ENCODE measurements at places on chromosomes 2 and 18.

DNA sequence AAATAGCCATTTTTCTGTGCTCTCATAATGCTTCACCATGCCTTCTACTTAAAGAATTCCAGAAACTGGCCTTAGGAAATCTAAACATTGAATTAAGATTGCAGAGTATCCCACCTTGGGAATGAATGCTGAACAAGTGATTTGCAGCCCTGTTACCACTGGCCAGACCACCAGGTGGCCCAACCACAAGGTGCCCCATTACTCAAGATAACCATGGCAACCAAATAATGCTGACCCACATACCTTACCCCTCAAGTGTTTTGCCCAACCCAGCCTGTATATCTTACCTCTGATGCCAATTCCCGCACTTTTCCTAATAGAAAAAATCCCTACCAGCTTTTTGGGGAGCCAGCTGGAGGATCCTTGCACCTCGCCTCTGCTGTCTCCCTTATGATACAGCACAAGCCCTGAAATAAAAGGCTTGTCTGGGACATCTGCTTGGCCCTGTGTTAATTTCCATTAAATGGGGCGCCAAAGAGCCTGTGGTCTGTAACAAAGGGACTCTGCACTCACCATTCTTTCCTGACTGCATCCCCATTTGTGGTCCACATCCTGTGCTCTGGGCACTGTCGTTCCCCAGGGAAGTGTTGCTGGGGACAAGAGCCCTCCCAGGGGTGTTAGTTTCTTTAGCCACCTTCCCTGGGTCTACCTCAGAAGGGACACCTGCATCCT, 17.3 kb upstream of the KCNF1 start:
- DNase-seq = no peak

DNA sequence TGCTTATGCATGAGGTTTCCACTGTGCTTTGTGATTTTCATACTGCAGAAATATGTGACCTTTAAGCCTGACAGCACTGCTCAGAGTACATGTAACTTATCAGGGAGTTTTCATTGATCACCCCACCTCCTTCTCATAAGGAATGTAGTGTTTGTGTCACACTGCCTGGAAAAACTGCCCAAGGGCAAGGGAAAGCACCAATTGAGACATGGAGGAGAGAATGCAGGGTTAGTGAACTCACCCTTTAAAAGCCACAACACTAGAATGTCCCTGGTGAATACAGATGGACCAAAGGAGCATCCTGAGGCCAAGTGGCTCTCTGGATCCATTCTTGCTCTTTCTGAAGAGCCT, 147.2 kb upstream of the SPATS2L start:
- no peak for DNase-seq

- no peak for DNase-seq
Measured at GRCh38 chr2:151040039-151040438, 221.6 kb downstream of the RBM43 start.

DNA sequence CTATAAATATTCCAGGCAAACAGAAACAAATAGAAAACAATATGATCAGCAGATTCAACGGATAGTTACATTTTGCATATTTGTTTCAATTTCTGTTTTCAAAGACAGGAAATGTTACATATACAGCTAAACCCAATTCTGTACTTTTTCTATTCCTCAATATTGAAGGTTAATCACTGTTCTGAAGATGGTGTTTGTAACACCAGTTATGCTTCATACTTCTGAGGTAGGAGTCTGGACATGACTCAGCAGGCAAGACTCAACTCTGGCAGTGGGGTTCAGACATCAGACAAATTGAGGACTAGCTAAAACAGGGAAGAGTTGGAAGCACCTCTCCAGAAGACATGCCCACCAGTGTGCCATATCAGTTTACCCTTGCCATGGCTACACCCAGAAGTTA, 16.6 kb downstream of the SERPINB13 start:
- no peak for DNase-seq

DNA sequence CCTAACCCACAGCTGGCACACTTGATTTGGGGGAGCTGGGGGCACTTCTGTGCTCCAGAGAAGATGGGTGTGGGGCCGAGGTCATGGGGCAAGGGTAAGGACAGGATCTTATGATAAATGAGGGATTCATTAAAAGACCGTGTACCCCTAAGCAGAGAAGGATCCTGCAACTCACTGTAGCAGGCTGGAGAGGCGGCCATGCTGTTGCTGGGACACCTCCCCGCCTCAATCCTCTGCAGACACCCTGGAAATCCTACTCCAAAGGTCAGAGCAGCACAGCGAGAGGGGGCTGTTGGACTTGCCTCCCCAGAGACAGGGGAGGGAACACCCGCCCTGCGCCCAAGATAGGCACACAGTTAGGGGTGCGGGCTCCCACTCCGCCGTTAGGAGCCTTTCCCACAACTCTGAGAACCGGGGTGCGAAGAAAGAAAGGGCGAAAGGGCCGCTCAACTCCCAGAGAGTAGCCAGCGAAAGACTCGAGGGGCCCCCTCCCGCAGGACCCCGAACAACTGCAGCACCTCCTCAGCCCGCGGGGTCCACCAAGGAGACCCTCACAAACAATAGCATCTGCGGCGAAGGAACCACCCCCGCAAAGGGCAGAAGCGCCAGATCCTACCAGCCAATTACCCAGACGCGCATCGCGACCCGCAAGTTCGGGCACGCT, 1.4 kb downstream of the PARD6G start:
- DNase-seq = no peak

DNA sequence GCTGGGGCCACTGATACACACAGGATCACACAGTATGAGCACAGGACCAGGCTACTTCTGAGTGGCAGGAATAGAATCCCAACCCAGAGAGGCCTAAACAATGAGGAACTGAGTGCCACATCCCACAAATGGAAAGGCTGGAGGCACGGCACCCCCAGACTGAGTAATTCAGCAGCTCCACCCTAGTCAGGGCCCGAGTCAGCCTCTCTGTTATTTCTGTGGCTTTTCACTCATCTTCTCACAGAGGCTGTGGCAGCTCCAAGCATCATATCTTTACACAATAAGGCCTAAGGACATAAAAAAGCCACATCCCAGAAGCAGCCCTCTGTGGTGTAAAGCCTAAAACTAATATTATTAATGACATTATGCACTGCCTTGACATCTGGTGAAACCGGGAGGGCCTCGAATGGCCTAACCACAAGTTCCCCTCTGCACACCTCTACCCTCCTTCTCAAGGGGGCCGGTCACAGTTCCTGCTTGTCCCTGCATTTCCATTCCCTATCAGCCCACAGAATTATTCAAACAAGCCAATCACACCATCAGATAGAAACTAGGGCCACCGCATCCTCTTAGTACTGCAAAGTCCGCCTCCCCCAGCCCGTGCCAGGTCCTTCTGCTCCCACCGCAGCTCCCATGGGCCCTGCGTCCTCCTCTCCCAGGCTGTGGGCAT, 12.5 kb upstream of the MAL start:
- no peak for DNase-seq

DNA sequence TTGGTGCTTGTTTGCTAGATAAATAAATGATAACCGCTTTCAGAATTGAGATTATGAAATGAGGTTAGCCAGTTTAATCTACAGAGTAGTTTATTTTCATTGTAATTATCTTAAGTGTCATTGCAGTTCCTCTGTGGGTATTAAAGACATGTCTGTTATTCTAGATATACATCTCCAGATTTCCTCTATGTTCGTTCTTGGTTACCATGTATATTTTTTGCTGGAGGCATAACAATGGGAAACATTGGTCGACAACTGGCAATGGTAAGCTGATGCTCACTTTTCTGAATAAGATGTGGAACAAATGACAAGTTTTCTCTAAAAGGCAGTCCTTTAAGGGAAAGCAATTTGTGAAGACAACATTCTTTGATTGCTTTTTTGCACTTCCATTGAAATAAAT, 18.7 kb downstream of the INSIG2 start:
- no peak for DNase-seq

- DNase-seq = no peak
Measured at GRCh38 chr2:122323927-122324326, 568.5 kb downstream of the TSN start.

- no peak for DNase-seq
Measured at GRCh38 chr2:120963997-120964705, 228.5 kb downstream of the GLI2 start.

DNA sequence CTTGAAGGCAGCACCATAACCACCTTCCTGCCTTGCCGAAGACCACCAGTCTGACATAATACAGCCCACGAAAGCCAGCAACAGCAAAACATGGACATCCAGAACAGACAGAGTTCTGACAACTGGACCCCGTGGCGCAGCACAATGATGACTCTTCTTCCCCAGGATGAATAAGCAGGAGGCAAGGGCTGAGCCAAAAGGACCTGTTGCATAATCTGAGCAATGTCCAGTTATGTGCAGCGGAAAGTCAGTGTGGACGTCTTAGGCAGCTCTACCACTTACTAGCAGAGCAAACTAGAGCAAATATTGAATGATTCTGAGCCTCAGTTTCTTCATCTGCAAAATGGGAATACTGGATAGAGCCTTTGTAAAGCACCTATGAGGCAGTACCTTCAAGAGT, 225.1 kb downstream of the ZBTB7C start:
- no peak for DNase-seq

- DNase-seq = no peak
Measured at GRCh38 chr2:21748501-21748900, 624.7 kb downstream of the TDRD15 start.

DNA sequence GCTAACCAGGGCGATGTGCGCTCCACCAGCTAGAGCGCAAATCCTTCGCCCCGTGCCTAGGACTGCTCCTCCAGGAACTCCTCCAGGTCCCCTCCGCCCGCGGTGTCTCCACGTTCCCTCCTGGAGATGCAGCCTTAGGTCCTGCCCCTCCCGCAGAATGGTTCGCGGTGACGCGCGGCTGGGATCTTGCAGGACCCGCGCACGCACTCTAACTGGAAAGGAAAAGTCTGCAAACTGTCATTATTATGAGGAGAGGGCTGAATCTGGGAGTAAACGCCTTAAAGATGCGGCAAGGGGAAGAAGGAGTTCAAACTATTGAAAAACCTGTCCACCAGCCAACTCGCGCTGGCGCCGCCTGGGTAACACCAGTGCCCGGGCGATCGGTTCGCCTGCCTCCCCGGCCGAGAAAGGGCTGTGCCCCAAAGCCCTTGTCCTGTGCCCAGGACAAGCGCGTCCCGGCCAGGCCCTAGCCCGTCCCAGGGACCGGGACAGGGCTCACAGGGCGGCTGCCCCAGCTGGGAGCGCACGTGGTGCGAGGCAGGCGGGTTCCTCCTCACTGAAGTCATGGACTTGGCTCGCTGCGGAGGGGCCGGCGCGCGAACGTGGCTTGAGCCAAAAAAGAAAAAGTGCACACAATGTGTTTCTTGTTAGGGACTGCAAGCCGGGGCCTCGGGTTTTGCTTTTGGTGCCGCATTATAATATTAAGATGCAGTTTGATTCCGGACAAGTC, 5.5 kb upstream of the ID2 start:
- DNase-seq = no peak

GRCh38 chr2:60549238-60549927, 4.1 kb downstream of the BCL11A start:
- peak; percentile 28 for DNase-seq

GRCh38 chr2:164840458-164840929, 1.1 kb downstream of the COBLL1 start:
- DNase-seq = peak; percentile 19

DNA sequence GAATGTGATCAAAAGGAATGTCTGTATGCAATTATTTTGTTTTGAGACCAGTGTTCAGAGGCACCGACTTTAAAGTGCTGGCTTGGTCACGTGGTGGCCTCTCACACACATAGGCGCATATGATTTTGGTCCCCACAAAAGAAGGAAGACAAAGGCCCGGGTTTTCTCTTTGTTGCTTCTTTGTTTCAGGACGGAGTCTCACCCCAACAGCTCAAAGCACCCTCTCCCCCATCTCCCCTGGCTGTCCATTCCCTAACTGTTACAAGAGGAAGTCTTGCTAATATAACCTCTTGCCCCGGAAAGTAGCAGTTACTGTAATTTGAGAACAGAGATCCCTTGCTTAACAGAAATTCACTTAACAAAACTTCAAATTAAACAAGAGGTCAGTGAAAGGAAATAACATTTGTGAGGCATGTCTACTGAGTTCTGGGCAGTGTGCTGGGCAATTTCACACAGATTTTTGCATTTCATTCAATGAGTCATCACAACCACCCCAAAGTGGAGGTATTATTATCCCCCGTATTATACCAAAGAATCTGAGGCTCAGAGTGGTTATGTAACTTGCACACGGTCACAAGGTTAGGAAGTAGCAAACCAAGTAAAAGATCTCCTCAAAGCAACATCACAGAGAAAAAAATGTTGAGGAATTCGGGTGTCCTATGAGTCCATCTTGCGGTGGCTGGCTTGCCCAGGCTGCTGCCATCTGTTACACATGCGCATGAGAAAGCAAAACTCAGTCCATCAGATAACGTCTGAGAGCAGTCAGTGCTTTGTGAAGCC, 75.8 kb downstream of the SDC1 start:
- DNase-seq = no peak

DNA sequence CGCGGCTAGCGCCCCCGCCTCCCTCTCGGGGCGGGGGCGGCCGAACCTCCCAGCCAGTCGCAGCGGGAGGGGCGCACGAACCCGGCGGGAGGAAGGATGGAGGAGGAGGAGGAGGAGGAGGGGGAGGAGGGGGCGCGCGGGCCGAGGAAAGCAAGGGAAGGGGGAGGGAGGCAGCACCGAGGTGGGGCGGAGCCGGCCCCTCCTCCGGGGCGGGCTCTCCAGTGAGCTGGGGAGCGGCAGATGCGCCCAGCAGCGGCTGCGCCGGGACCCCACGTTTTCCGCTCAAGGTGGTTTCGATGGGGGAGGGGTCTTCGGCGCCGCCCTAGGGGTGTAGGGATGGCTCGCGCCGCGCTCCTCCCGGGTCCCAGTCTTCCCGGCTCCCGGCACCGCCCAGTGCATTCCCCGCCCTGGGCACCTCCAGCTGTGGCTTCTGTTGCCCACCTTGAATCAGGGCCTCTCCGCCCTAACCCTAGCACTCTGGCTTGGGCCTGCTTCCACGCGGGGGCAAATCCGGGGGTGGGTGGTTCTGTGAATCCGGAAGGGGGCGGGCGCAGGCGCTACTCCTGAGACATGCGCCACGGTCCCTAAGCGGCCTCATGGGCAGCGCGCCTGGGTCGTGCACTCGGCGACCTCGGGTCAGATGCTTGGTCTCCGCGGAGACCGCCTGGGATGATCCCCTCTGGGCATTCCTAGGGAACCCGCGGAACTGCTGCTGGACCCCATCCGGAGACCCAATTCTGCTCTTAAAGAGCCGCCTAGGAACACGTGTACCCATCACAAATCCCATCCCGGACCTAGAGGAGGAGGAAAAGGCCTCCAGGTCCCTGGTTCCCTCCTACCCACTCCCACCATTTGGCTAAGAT, at the start of gene FBXO41:
Gene FBXO41 (minus strand): TSS at position 183 of the 863 bp plus-strand sequence. CDS start 14,848 bp downstream, outside the sequence.
- DNase-seq = no peak

DNA sequence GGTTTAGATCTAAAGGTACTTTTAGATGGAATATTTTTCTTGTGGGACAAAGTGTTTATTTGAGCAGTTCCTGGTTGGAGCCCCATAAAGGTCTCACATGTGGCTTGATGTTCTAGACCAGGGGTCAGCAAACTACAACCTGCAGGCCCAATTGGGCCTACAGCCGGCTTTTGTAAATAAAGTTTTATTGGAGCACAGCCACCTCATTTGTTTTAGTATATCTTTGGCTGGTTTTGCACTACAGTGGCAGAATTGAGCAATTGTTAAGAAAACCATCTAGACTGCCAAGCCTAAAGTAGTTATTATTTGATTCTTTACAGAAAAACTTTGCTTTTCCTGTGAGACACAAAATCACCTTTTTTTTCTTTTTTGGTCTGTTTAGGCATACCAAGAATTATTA, 41.6 kb downstream of the NDC80 start:
- no peak for DNase-seq
